MM.1S (cell line): ENCODE measurements at places on chromosomes 1 and 21.

DNA sequence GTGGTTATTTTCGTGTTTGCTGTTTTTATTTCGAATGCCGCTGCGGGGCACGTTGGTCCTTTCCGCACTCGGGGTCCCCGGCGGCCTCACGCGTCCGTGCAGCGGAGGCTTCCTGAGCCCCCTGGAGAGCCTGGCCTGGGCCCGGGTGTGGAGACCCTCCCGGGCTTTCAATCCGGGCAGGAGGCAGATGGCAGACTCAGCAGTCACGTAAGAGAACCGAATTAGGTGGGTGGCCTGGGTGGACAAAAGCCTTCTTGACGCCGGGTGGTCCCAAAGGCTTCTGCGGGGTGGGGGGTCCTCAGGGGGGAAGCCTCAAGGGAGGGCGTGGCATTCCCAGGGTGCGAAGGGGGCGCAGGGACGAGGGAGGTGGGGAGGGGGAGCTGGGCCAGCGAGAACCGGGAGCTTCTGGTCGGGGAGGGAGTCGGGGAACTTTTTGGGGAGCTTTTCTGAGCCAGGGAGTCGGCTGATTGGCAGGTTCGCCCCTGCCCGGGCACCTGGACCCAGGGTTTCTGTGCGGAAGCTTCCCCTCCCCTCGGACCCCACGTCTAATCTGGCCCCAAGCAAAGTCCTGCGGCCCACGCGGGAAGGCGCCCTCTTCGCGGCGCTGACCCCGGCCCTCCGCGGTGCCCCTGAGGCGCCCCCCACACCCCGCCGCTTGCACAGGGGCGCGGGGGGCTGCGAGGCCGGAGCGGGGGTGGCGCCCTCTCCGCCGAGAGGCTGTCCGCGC lies 1.3 kb upstream of the HES4 start:
- no peak overlapping the region for H3K27ac ChIP-seq
- H3K4me3 ChIP-seq: no peak overlapping the region
- peaks cover 81% of the 10 kb centered on the region for H3K27me3 ChIP-seq

- H3K4me1 ChIP-seq: no peaks in the 10 kb centered on the region
- H3K27me3 ChIP-seq: no peaks in the 10 kb centered on the region
- DNase-seq: no peak
- H3K4me3 ChIP-seq: no peak overlapping the region
- H3K36me3 ChIP-seq: no peaks in the 10 kb centered on the region
These were observed 5.6 kb downstream of the OSBPL9 start for GRCh38 chr1:51622455-51622913.

- peaks cover 29% of the 10 kb centered on the region for H3K27me3 ChIP-seq
- H3K4me1 ChIP-seq: no peaks in the 10 kb centered on the region
- no peak within 1 kb of the TSS for H3K27ac ChIP-seq
- H3K4me3 ChIP-seq: no peak within 1 kb of the TSS
These were observed at the start of gene GPR37L1 for GRCh38 chr1:202122639-202123335. Gene GPR37L1, plus strand, starts transcription at chr1:202122917. Its CDS starts 47 bp downstream, at chr1:202122964.

DNA sequence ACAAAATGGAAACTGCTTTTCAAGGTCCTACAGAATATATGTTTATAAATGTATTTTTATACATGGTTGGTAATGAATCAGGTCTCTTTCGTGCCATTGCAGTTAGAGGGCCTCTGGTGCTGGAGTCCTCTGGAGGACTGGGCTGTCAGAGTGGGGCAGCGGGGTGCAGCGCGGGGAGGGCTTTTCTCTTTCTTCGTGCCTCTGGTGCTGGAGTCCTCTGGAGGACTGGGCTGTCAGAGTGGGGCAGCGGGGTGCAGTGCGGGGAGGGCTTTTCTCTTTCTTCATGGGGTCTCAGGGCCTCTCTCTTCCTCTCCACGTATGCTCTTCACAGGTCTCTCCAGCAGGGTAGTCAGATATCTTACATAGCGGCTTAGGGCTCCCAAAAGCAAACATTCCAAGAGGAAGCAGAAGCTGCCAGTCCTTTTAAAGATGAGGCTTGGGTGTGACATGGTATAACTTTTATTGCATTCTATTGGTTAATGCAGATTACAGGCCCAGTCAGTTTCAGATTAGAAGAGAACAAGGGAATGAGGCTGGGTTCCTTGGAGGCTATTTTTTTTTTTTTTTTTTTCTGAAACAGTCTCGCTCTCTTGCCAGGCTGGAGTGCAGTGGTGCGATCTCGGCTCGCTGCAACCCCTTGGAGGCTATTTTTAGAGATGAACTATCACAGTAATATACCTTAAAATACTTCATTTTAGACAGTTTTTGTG lies 13.1 kb downstream of the SDCCAG8 start:
- no peaks in the 10 kb centered on the region for H3K4me1 ChIP-seq
- no peaks in the 10 kb centered on the region for H3K27me3 ChIP-seq
- no peaks in the 10 kb centered on the region for H3K36me3 ChIP-seq
- H3K27ac ChIP-seq: no peak overlapping the region

- no peaks in the 10 kb centered on the region for H3K4me1 ChIP-seq
- no peak overlapping the region for H3K27ac ChIP-seq
- H3K4me3 ChIP-seq: no peak overlapping the region
- H3K27me3 ChIP-seq: no peaks in the 10 kb centered on the region
- DNase-seq: no peak
These were observed 540 bp downstream of the BCAN start for GRCh38 chr1:156642265-156643048.

GRCh38 chr1:174676856-174677255 lies 229.1 kb downstream of the GPR52 start:
- H3K36me3 ChIP-seq: no peaks in the 10 kb centered on the region
- H3K4me3 ChIP-seq: no peak overlapping the region
- H3K27me3 ChIP-seq: no peaks in the 10 kb centered on the region
- no peaks in the 10 kb centered on the region for H3K4me1 ChIP-seq
- DNase-seq: no peak

DNA sequence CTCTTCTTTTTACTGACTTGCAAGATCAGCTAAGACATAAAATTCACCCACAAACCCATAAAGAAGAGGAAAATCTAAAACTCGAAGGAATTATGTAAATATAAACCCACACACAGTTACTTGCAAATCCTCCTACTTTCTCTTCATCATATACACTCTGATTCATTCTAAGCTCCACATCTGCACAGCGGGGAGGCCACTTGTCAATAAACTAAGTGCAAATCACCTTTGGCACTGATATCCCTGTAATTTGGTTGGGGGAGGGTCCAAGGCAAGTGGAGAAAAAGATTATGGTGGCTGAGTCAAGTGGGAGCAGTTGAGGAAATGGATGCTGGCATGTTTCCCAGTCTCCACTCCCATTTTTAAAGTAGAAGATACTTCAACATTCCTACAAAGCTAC lies 596.5 kb downstream of the MATN1 start:
- H3K27me3 ChIP-seq: peaks cover 45% of the 10 kb centered on the region
- H3K4me3 ChIP-seq: no peak overlapping the region
- no peak for DNase-seq
- no peaks in the 10 kb centered on the region for H3K36me3 ChIP-seq
- H3K4me1 ChIP-seq: no peaks in the 10 kb centered on the region
- no peak overlapping the region for H3K27ac ChIP-seq

- H3K4me1 ChIP-seq: no peaks in the 10 kb centered on the region
- H3K27ac ChIP-seq: no peak overlapping the region
- H3K36me3 ChIP-seq: no peaks in the 10 kb centered on the region
- no peak overlapping the region for H3K4me3 ChIP-seq
- 0 out of 2 replicates have a peak, but pooled peaks cover 6% of the 10 kb centered on the region for H3K27me3 ChIP-seq
These were observed 5.8 kb downstream of the KCNJ10 start for GRCh38 chr1:160064164-160064563.

GRCh38 chr1:118253053-118253915 lies 68.3 kb upstream of the SPAG17 start:
- H3K4me3 ChIP-seq: no peak overlapping the region
- no peaks in the 10 kb centered on the region for H3K36me3 ChIP-seq
- H3K4me1 ChIP-seq: no peaks in the 10 kb centered on the region
- H3K27ac ChIP-seq: no peak overlapping the region

GRCh38 chr1:228378090-228378872 lies 28.4 kb downstream of the TRIM11 start:
- DNase-seq: no peak
- H3K27ac ChIP-seq: no peak overlapping the region
- H3K36me3 ChIP-seq: no peaks in the 10 kb centered on the region
- no peaks in the 10 kb centered on the region for H3K27me3 ChIP-seq
- H3K4me1 ChIP-seq: no peaks in the 10 kb centered on the region

DNA sequence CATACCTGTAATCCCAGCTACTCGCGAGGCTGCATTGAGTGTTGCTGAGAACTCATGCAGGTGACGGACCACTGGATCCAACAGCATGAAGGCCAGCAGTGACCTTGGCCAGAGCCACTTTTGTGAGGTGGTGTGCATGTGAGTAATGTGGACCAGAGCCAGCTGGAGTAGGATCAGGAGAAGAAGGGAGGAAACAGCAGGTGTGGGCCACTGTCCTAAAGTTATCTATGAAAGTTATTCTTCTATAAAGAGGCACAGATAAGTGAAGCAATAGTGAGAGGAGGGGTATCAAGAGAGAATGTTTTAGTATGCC lies 47.8 kb downstream of the TCP10L start:
- H3K4me3 ChIP-seq: no peak overlapping the region
- peak; percentile 2 for DNase-seq
- no peak overlapping the region for H3K27ac ChIP-seq
- H3K27me3 ChIP-seq: no peaks in the 10 kb centered on the region
- no peaks in the 10 kb centered on the region for H3K36me3 ChIP-seq
- H3K4me1 ChIP-seq: no peaks in the 10 kb centered on the region

DNA sequence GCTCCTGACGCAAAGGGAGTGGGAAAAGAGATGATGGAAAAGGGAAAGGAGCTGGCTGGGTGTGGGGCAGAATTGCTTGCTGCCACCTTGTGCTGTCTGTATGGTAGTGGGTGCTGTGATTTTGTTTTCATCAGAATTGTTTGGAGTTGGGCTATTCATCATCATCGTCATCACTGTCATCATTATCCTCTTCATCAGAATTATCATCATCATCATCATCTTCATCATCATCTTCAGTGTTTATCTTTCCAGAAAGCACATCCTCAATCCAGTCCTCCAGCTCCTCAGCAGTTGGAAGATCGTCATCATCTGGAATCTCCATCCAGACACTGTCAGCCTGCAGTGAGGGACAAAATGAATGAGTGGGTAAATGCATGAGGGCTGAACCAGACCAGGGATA lies 59.3 kb downstream of the VANGL1 start:
- no peaks in the 10 kb centered on the region for H3K36me3 ChIP-seq
- no peaks in the 10 kb centered on the region for H3K27me3 ChIP-seq
- DNase-seq: no peak
- H3K4me3 ChIP-seq: no peak overlapping the region

- H3K4me1 ChIP-seq: no peaks in the 10 kb centered on the region
- DNase-seq: no peak
- no peaks in the 10 kb centered on the region for H3K36me3 ChIP-seq
- H3K4me3 ChIP-seq: no peak overlapping the region
These were observed 28.2 kb upstream of the HRNR start for GRCh38 chr1:152252157-152252556.

DNA sequence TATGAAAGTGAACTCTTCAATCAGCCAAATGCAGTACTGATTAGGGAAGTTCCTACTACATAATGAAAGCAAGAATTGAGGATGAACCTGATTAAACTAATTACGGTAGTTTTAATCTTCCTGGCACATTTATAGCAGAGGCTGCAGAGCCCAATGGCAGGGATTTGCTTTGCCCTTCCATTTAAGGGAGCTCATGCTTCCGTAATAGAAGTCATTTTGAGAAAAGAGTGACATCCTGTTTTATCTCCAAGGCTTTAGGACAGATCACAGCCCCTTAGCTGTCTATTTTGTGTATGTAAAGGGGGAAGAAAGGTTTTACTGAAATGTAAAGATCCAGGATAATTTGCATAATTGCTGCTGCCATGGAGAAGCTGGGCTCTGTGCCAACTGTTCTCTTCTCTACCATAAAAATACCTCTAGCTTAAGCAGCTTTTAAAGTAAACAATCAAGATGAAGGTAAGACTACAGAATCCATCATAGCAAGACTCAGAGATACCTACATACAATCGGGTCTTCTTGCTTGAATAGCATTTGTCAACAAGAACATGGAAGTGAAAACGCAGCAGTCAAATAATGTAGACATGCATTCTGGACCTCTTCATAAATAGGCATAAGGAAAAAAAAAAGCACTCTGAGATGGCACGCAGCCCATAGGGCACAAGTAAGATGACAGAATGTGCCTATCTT lies 62.5 kb downstream of the ASH1L start:
- H3K4me3 ChIP-seq: no peak overlapping the region
- DNase-seq: peak; percentile 55
- no peak overlapping the region for H3K27ac ChIP-seq
- peaks cover 9% of the 10 kb centered on the region for H3K4me1 ChIP-seq
- no peaks in the 10 kb centered on the region; the same call in 1 of the 2 replicates for H3K36me3 ChIP-seq

GRCh38 chr1:230760360-230760827 lies 13.2 kb downstream of the CAPN9 start:
- no peaks in the 10 kb centered on the region for H3K27me3 ChIP-seq
- no peaks in the 10 kb centered on the region for H3K36me3 ChIP-seq
- no peak overlapping the region for H3K27ac ChIP-seq
- no peak overlapping the region for H3K4me3 ChIP-seq
- no peak for DNase-seq

DNA sequence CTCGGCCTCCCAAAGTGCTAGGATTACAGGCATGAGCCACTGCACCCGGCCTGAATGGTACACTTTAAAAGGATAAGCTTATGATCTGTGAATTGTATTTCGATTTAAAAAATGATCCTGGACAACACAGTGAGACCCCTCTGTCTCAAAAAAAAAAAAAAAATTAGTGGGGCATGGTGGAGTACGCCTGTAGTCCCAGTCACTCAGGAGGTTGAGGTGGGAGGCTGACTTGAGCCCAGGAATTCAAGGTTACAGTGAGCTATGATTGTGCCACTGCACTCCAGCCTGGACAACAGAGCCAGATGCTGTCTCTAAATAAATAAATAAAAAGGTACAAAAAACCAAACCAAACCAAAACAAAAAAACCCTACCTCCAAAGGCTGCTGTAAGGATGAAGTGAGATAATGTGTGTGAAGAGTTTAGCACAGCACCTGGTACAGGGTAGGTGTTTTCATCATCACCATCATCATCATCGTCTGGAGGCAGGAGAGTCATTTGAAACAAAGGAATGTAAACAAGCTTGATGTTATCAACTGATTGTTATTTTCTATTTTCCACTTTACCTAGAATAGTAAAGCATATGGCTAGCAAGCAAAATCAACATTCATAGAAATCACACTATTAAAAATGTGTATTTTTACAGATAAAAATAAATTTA lies 22.5 kb upstream of the HTR1D start:
- no peak for DNase-seq
- no peak overlapping the region for H3K4me3 ChIP-seq
- no peaks in the 10 kb centered on the region for H3K27me3 ChIP-seq
- H3K4me1 ChIP-seq: no peaks in the 10 kb centered on the region

DNA sequence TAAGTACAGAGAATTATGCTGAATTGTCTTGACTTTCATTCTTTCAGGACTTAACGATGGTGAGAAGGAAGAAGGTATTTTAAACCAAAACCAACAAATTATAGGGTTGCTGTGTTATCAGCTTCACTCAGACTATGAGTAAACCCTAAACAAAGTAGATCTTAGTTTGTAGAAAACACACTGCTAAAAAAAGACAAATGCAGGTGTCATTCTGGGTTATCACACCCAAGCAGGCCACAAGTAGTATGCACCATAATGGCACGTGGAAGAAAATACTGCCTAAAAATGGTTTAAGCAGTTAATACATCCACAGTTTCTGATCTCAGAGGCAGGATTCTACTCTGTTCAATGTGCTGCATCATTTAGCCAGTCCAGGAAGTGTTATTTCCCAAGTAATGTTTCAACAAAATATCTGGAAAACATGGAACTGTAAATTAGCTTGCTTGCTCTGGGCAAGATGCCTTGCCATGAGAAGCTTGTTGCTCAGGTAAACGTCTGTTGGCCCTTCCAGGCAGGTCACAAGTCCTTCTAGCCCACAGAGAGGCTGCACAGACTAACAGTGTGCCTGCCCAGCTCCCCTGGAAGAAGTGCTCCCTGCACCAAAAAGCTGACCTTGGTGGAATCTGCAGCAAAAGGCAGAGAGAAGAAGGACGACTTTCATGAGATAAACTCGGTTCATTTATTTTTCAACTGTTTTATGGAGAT lies 4.1 kb downstream of the DIPK1A start:
- peaks cover 35% of the 10 kb centered on the region for H3K4me1 ChIP-seq
- peak overlapping the region; percentile 98 for H3K27ac ChIP-seq
- DNase-seq: peak; percentile 59
- no peaks in the 10 kb centered on the region for H3K36me3 ChIP-seq
- H3K4me3 ChIP-seq: peak overlapping the region; percentile 30
